ENCODE measurements at places on chromosomes 3 and 15.

DNA sequence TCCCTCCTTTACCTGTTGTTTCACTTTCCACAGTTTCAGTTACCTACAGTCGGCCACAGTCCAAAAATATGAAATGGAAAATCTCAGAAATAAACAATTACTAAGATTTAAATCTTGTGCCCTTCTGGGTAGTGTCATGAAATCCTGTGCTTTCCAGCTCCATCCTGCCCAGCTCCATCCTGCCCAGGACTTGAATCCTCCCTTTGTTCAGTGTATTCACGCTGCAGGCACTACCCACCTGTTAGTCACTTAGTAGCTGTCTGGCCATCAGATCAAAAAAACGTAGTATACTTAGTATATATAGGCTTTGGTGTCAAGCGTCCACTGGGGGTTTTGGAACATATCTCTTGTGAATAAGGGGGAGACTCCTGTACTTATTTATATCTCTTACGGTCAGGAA is 329.0 kb upstream of the SEMA6D start:
- no peak for DNase-seq

DNA sequence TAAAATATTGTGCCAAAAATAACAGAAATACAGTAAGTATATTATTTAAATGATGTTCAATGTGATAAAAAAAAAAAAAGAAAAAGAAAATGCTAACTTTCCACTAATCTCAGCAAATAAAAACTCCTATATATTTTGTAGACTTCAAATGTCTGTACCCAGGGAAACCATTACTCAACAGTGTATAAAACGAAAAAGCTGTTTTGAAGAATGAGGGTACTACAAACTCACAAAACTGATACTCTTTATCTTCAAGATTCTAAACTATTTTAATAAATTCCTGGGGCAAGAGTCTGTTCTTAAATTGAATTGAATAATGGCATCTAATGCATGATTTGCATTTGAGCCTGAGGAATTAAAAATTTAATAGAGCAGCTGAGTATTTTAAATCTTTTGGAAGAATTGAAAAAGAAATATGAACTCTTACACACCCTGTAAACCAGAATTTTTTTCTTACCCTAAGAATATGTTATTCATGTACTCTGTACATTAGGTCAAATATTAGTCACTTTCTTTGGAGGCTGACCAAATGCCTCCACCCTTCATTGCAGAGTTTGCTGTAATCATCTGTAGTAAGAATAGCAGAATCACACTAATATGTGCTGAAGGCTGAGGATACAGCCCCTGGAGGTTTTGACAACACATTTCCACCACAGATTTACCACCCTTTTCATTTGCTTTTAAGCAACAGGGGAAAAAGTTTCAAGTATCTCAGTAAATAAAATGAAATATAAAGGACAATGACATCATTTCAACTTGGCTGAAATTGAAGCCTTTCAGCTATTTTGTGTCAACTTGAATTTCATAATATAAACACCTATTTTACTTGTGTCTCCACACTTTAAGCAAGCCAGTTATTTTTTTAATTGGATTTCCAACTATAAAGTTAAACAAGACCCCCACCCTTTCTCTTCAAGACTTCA is 79.7 kb downstream of the FBN1 start:
- no peak for DNase-seq

- DNase-seq: no peak
Measured at GRCh38 chr3:40843851-40844548, 319.2 kb downstream of the ZNF621 start.

GRCh38 chr3:131795390-131796090 is 239.3 kb downstream of the CPNE4 start:
- DNase-seq: no peak

DNA sequence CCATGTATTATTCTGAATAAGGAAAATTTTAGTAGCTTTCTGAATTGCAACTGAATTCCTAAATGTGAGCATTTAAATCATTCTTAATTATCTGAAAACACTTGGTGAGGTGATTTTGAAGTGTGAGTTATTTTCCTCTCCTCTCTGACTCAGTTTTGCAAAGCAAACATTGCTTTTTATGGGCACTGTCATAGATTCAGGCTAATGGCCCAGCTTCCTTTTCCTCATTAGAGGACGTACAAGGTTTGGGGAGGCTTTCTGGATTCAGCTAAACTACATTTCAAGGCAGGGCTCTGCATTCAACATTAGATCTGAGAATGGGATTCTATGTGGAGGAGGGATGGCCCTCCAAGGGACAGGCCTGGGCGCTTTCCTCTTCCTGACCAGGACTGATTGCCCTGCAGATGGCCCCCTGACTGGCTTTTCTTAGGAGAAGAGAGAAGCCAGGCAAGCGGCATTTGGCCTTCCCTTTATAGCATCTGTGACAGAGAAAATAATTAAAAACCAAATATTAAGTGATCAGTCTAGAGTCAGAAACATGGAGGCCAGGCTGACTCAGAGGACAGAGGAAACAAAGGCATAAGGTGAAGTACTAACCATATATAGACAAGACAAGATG is 53.0 kb upstream of the STXBP5L start:
- DNase-seq: no peak

GRCh38 chr3:33054100-33055092 is 42.5 kb downstream of the GLB1 start:
- no peak for DNase-seq

DNA sequence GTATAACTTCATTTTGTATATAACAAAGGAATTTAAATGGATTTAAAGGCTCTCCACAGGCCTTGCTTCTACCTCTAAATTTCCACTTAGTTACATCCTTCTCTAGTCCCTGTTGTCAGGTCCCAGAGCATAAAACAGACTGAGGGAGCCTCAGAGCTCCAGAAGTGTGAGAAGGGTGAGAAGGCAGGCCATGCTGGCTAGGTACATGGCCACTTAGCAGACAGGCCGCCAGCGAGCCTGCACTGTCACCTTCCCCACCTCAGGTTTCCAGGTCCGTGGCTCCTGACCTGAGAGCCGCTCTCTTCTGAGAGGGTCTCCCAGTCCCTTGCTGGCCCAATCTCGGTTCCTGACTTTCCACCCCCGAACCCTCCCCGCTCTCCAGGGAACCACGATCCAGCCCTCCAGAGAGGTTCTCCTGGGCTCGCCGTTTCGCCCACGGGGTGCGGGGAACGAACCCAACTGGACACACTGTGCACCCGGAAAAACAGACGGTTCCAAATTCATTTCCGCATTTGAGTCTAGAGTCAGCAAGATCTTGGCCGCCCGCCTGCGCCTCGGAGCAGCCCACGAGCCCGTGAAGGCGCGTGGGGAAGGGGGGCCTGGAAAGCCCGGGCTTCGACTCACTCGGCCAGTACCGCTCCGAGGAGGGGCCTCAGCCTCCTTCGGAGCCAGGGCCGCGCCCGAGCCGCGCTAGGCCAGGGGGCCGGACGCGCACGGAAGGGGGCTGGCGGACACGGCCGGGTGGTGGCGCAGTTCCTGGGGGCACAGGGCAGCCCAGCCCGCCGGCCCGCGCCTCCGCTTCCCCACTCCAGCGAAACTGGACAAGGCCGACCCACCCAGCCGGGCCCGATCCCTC is 16.7 kb upstream of the SOX2 start:
- DNase-seq: no peak

DNA sequence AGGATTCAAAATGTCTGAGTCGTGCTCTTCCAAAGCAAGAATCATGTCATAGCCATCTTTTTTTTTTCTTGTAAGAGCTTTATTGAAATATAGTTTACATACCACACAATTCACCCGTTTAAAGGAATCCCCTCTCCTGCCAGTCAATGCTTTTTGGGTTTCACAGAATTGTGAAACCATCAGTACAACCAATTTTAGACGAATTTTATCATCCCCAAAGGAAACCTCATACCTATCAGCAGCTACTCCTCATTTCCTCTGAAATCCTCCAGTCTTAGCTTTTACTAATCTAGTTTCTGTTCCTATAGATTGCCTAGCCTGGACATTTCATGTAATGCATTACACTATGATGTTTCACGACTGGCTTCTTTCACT is 39.6 kb downstream of the ADIPOQ start:
- DNase-seq: no peak

DNA sequence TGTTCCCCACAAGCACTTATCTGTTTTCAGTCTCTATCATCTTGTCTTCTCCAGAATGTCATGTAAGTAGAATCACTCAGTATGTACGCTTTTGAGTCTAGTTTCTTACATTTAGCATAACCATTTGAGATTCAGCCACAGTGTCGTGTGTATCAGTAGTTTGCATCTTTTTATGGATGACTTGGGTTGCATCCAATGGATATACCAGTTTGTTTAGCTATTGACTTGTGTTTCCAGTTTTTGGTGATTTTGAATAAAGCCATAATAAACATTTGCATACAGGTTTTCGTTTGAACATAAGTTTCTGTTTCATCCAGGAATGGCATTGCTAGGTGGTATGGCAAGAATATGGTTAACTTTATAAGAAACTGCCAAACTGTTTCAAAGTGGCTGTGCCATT is 12.1 kb downstream of the GRIP2 start:
- DNase-seq: no peak

DNA sequence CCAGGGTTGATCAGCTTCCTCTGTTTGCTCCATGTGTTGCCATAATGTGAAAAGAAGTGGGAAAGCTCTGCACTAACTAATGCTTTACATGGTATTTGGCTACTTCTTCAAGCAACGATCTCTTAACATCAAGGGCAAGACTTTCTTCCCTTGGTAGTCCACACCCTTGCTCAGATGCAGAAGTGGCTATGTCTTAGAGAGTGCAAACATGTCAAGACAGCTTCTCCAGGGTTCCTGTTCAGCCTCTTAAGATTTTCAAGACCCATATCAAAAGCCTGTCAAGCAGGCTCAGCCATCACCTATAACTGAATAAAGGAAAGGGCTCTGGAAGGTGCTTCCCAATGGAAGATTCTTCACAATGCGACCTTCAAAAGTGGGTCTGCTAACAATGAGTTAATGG is 64.8 kb upstream of the CSTA start:
- DNase-seq: no peak

DNA sequence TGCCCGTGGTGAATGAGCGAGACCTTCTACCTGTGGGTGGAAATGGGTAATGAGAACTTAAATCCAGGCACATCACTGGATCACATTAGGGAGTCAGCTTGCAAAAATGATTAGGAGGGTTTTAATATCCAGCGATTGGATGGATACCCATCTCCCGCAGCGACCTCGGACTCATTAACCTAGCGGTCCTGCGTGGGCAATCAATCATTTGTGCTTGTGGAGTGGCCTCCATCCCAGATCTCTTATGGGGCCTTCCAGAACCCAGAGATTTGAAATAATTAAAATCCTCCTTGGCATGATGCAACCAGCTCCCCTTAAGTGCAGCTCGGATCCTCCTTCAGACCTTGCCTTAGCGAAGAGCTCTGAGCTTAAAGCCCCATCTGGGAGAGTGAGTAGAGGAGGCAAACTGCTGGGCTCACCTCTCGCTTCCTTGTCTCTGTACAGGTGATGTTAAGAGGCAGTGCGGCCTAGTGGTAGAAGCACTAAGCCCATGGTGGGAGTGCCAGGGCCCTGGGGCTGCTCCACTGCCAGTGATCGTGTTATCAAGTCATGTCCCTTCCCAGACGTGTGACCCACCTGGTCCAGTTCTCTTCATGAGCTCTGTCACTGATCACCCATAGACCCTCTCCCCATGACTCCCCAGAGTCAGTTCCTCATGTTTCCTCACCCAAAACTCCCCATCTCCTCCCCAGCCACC is 285.2 kb upstream of the TLE3 start:
- no peak for DNase-seq

DNA sequence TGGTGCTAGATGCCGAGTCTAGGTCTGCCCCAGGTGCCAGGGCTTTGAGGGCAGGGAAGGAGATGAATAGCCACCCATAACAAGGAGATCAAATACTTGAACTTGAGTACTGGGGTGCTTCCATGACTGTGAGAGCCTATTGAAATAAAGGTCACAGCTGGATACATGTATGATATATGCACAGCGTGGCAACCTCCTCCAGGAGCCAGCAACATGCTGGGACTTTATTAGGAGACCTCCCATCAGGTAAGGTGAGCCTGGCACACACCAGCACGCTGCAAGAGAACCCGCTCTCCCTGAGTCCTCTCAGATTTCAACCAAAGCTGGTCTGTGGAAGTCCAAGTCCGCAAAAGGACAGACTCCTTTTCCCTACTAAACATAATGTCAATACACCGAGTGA is 10.5 kb upstream of the HES1 start:
- no peak for DNase-seq

GRCh38 chr3:152043620-152044019 is 170.2 kb downstream of the SUCNR1 start:
- no peak for DNase-seq

DNA sequence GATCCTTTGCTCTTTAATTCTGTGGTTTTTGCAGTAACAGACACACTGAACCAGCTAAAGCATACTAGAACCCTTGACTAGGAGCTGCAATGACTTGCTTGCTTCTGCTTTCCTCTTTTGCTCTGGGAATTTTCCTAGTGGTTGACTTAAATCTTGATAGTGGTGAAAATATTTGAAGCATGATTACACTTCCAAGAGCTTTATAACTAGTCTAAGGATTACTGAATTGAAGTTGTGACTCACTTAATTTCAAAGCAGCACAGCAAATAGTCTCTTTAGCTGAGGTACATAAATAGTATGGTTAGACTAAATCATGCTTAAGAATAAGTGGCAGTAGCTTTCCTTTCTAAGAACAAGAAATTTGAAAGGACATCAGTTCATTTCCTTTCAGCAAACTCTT is 513.5 kb upstream of the GBE1 start:
- DNase-seq: no peak

GRCh38 chr3:79884354-79884753 is 116.6 kb upstream of the ROBO1 start:
- DNase-seq: no peak

DNA sequence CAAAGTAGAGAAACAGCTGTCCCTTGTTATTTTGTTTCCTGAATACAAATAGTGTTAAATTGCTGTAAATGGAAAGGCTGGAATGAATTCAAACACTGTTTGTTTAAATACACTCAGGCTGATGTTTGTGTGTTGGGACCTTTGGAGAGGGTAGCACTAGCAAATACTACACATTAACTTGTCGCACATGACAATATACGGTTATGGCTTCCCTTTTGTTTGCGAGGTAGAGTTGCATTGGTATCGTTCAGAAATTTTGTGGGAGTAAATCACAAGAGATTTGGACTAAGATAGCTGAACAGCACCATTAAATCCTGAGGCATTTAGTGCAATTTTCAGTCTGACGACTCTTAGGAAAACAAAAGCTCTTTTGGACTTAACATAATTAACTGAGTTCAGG is 213.0 kb upstream of the ROBO2 start:
- no peak for DNase-seq

DNA sequence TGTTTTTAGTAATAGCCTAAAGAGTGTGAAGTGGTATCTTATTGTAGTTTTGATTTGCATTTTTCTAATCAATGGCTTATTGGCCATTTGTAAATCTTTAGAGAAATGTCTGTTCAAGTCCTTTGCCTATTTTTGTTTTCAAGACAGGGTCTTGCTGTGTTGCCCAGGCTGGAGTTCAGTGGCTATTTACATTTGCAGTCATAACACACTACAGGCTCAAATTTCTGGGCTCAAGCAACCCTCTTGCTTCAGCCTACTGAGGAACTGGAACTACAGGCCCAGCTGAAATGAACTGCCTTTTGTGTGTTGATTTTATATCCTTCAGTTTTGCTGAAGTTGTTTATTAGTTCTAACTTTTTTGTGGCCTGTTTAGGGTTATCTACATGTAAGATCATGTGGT is 27.9 kb downstream of the BSN start:
- DNase-seq: no peak
